ENCODE measurements at places on chromosomes 16 and 17. TPM values are rescaled to one million over a fixed set of nuclear protein-coding genes. Genes with fewer than 3 reads are reported as not detected.

KIFC3 gene
- 196 TPM for total RNA-seq

GRCh38 chr16:69199382-69199781 lies 12.4 kb downstream of the SNTB2 start:
- no peak for DNase-seq

GRCh38 chr17:67211742-67212141 lies 33.3 kb downstream of the HELZ start:
- DNase-seq = no peak

DNA sequence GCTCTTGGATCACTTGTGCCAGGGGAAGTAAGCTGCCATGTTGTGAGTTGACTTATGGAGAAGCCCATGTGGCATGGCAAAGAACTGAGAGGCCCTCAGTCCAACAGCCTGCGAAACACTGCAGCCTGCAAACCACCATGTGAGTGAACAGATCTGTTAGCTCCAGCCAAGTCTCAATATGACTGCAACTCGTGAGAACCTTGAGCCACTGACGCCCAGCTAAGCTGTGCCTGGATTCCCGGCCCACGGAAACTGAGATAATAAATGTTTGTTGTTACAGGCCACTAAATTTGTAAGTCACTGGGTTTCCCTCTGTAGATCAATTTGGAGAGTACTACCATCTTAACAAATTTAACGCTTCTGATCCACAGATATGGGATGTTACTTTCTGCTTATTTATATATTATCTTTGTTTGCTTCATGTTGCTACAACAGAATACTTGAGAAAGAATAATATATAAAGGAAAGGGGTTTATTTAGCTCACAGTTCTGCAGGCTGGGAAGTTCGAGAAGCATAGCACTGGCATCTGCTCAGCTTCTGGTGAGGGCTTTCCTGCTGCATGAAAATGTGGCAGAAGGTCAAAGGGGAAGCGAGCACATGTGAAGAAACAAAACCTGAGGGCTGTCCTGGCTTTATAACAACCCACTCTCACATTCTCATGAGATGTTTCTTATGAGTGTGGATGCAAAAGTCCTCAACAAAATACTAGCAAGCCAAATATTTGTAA lies 29.4 kb upstream of the ATP2A3 start:
- no peak for DNase-seq

Measured in osteocyte (in vitro differentiated cells).